T-helper 2 cell treated with Interferon-gamma antibody and Interleukin-4, amounts not matched to agents 100 ng/mL and 5 ng/mL, for 36 hours (primary cell): ENCODE measurements at places on chromosomes 7 and 10. TPM values are rescaled to one million over a fixed set of nuclear protein-coding genes. Genes with fewer than 3 reads are reported as not detected.

AMPH gene
- total RNA-seq, result 0.23 and 0.30 TPM in 2 replicates

ZNF365 gene
- not detected in 2 replicates for total RNA-seq

FAM25A gene
- total RNA-seq, result not detected in 2 replicates

TMEM106B gene
- 31.2 and 32.7 TPM in 2 replicates for total RNA-seq

SPAM1 gene
- not detected in 2 replicates for total RNA-seq
